MCF 10A (cell line): ENCODE measurements at places on chromosomes 12 and 14. TPM values are rescaled to one million over a fixed set of nuclear protein-coding genes. Genes with fewer than 3 reads are reported as not detected.

ALG10 gene
- 7.6 and 7.8 TPM in 2 replicates for total RNA-seq

TTC6 gene
- 0.96 and 0.98 TPM in 2 replicates for total RNA-seq

LRP6 gene
- total RNA-seq: 24.9 and 27.6 TPM in 2 replicates

RD3L gene
- not detected in 2 replicates for total RNA-seq

CCDC38 gene
- 0.12 TPM in 1 of 2 replicates, not detected in the other for total RNA-seq

GZMB gene
- total RNA-seq: not detected in 2 replicates

IFI27 gene
- total RNA-seq: 0.63 and 2.0 TPM in 2 replicates

CTSG gene
- total RNA-seq: not detected in 2 replicates

GPRC5D gene
- total RNA-seq: not detected in 2 replicates

TMEM229B gene
- 0.17 and 0.37 TPM in 2 replicates for total RNA-seq

KCNH3 gene
- not detected in 2 replicates for total RNA-seq

SERPINA5 gene
- total RNA-seq: 0.35 TPM in 1 of 2 replicates, not detected in the other

ERGIC2 gene
- total RNA-seq: 63.6 and 74.6 TPM in 2 replicates

LPCAT3 gene
- total RNA-seq: 14.4 and 15.4 TPM in 2 replicates

NTN4 gene
- total RNA-seq: 53.0 and 96.4 TPM in 2 replicates

IL26 gene
- total RNA-seq: not detected in 2 replicates

GZMH gene
- not detected in 2 replicates for total RNA-seq

POTEM gene
- total RNA-seq: not detected in 2 replicates

KRT72 gene
- not detected in 2 replicates for total RNA-seq

B4GALNT3 gene
- 0.68 and 0.76 TPM in 2 replicates for total RNA-seq

OSBPL8 gene
- 71.1 and 77.2 TPM in 2 replicates for total RNA-seq

SMCO3 gene
- total RNA-seq: 0.20 TPM in 1 of 2 replicates, not detected in the other

GALNT9 gene
- total RNA-seq: 3.2 and 4.4 TPM in 2 replicates

AQP2 gene
- not detected in 2 replicates for total RNA-seq

CD163 gene
- not detected in 2 replicates for total RNA-seq

OR4K2 gene
- total RNA-seq: not detected in 2 replicates

ANG gene
- 1.7 and 3.6 TPM in 2 replicates for total RNA-seq

KRT79 gene
- not detected in 2 replicates for total RNA-seq

UBE3B gene
- total RNA-seq: 38.6 and 40.0 TPM in 2 replicates

RABGGTA gene
- total RNA-seq: 51.7 and 75.0 TPM in 2 replicates

ANKRD33 gene
- not detected in 2 replicates for total RNA-seq

CRIP2 gene
- total RNA-seq: 31.1 and 50.5 TPM in 2 replicates

FGF23 gene
- not detected in 2 replicates for total RNA-seq

HOXC6 gene
- total RNA-seq: 7.1 and 11.5 TPM in 2 replicates

IL31 gene
- not detected in 2 replicates for total RNA-seq

KERA gene
- total RNA-seq: not detected in 2 replicates
